Stimulated activated CD8-positive, alpha-beta memory T cell treated with anti-CD3 and anti-CD28 coated beads, Interleukin-15, amount 100 ng/mL, for 1 hour (primary cell): ENCODE measurements at places on chromosomes 16 and 17.

DNA sequence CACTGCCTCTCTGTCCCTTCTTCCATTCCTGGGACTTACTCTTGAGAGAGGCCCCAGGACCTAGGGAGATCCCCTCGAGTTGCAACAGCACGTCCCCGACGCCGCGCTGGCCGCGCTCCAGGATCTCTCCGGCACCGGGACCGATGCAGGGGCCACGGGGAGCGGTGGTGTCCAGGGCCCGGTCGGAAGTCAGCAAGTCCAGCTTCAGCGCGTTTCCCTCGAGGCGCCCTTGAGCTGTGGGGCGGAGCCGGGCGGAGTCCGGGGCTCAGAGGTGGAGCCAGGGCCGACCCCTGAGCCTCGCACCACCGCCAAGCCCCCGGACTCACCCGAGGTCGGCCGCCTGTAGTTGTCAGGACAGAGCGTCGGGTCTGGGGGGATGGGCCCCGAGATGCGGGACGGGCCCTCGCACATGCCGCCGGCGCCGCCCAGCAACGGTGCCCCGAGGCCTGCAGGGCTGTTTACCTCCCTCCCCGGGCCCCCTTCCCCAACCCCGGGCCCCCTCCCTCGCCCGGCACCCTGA lies 458 bp downstream of the ENKD1 start:
- DNase-seq, result no peak

DNA sequence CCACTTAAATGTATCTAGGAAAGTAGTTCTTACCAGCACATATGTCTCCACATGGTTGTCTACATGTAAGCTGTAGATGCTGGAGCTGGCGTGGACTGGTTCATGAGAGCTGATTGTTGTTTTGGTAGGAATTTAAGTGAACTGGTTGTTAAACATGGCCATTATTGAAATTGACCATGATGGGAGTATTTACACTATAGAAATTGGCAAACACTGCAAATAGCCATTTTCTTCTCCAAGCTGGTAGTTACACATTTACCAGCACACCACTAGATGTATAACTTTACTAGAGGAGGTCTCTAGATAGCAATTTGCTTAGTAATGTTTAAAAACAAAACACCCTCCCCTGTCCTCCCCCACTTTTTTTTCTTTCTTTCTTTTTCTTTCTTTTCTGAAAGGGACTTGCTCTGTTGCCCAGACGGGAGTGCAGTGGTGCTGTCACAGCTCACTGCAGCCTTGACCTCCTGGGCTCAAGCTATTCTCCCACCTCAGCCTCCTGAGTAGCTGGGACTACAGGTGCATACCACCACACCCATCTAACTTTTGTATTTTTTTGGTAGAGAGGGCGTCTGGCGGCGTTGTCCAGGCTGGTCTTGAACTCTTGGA lies 24.2 kb downstream of the IGSF6 start:
- DNase-seq, result no peak

DNA sequence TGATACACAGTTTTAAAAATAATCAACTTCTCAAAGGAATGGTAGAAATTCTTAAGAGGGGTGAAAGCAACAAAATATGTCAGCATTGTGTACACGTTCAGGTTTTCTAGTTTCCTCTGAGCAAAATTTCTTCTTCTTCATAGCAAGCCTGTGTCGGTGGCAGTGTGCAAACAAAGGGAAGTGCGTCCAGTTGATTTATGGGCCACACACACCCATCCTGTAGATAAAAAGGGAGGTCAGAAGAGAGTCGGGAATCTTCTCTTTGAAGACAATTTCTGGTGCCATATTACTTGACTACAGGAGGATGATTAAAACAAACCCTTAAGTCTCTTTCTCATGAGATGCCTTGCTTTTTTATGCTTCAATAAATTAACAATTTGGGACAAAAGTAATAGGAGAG lies 484.1 kb upstream of the SALL1 start:
- no peak for DNase-seq

DNA sequence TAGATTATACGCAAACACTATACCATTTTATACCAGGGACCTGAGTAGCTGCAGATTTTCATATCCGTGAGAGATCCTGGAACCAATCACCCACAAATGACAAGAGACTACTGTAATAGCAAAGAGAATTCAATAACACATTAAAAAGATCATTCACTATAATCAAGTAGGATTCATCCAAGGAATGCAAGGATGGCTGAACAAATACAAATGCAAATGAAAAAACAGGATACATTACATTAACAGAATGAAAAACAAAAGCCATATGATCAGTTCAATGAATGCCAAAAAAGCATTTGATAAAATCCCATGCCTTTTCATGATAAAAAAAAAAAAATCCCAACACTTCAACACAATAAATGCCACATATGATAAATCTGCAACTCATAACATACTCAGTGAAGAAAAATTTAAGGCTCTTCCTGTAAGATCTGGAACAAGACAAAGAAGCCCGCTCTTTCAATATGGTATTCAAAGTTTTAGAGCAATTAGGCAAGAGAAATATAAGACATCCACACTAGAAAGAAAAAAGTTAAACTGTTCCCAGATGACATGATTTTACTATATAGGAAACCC lies 29.0 kb downstream of the N4BP1 start:
- DNase-seq, result no peak
